ENCODE measurements at places on chromosomes 6 and 20. TPM values are rescaled to one million over a fixed set of nuclear protein-coding genes. Genes with fewer than 3 reads are reported as not detected.
A peak's percentile ranks its signal among the peaks of the same experiment; 100 is the strongest.

Gene MROH8
- total RNA-seq: 1.1 TPM

DNA sequence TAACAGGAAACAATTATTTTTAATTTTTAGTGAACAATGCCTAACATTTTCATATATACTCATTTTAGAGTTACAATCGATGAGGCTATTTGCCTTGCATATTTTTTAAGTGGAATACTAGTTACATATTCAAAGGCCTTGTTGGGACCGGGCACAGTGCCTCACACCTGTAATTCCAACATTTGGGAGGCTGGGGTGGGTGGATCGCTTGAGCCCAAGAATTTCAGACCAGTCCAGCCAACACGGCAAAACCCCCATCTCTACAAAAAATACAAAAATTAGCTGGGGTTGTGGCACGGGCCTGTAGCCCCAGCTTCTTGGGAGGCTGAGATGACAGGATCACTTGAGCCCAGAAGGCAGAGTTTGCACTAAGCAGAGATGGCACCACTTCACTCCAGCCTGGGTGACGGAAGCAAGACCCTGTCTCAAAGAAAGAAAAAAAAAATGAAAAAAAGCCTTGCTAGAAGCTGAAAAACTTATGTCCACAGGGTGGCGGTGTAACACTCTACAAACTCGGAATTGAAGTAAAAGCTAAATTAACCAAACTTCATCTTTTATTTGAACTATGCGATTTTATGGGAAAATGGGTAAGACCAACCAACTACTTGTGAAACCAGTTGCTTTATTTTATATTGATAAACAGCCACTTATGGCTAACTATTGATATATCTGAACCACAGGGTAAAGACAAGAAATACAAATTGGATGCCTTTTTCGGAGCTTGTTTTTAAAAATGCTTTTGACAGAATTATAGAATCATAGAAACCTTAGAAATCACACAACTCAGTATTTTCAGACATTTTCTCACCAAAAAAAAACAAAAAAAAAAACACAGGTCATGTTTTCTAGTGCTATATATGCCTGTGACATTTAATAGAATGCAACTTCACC, 24.1 kb upstream of the ROS1 start:
- peak; percentile 82 for DNase-seq

Gene MCM8
- total RNA-seq: 2.0 TPM

GRCh38 chr6:166718516-166718915, 91.5 kb upstream of the RPS6KA2 start:
- no peak for DNase-seq

Gene ARG1
- total RNA-seq: not detected

DNA sequence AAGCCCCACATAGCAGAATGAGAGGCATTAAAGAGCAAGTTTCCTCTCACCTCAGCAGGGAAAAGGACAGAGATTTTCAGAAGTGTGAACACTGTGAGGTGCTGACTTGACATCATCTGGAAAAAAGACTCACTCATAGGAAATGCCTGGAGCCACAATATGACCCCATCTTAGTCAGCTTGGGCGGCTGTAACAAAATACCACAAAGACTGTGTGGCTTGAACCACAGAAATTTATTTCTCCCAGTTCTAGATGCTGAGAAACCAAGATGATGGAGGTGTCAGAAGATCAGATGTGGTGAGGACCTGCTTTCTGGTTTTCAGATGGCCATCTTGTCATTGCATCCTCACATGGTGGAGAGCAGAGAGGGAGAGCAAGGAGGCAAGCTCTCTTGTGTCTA, 253.1 kb downstream of the ADGB start:
- DNase-seq: no peak

DNA sequence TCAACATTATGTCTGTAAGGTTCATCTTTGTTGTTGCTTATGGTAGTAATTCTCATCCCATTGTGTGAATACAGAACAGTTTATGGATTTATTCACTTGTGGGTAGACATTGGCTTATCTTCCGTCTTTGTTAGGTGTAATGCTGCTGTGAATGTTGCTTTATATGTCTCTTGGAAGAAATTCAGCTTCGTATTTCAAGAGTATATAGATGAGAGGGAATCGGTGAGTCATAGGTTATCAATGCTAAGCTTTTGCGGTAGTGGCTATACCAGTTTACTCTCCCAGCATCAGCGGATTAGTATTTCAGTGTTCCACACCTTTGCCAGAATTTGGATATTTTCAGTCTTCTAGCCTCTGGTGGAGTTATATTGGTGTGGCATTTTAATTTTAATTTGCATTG, 77.8 kb downstream of the ZFAND3 start:
- no peak for DNase-seq

DNA sequence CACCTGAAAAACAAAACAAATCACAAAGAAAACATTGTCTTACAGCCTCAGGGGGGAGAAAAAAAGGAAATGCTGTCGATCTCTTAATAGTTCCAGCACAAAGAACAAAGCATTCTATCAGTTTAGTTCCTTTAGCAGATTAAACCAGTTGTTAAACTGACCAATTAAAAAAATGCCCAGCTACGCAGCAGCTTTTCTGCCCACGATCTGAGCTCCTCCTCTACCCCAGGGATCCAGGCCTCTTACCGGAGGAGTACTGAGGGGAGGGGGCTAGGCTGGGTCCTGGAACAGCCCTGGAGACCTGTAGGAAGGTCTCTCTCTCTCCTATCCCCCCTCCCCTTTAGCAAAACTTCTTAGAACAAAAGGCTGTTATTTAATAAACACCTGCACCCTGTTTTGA, 13.4 kb downstream of the PTK7 start:
- DNase-seq: no peak

DNA sequence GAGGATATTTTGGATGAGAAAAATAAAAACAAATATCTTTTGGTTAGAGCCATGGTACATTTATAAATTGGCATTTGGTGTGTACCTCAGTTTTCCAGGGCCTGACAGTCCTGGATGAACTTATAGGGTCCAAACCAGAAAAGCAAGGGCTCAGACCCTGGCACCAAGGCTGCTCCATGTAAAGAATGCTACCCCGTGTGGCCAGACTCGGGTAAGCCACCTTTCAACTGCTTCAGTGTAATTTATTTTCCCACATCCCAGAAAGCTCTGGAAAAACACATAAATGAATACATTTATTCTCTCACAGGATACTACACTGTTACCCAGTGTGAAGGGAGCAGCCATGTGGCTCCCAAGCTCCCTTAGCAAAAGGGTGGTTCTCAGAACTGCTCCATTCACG, 13.8 kb downstream of the MRPL14 start:
- no peak for DNase-seq

DNA sequence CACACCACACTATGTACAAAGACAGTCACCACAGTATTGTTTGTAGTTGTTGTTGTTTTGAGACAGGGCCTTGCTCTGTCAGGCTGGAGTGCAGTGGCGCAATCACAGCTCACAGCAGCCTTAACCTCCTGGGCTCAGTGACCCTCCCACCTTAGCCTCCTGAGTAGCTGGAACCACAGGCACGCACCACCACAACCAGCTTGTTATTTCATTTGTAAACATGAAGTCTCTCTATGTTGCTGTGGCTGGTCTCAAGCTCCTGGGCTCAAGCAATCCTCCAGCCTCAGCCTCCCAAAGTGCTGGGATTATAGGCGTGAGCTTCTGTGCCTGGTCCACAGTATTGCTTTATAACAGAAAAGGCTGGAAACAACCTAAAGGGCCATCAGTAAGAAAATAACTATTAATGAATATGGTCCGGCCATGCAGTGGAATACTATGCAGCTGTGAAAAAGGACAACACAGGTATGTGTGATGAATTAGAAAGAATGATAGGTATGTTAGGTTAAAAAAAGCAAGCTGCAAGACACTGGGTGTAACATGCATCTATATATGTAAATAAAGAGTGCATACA, 30.0 kb upstream of the PTGIS start:
- no peak for DNase-seq

Gene SMPD2
- 23.9 TPM for total RNA-seq

Gene KAT14
- total RNA-seq: 7.8 TPM

- DNase-seq: no peak
Measured at GRCh38 chr6:15887491-15888461, 224.9 kb upstream of the DTNBP1 start.

Gene XKR7
- not detected for total RNA-seq

Gene HSPA1B
- 4.9 TPM for total RNA-seq

Gene SSTR4
- total RNA-seq: not detected

GRCh38 chr6:19052219-19052618, 665.1 kb downstream of the RNF144B start:
- DNase-seq: no peak

- DNase-seq: no peak
Measured at GRCh38 chr6:129203190-129203900, 320.4 kb downstream of the LAMA2 start.

Gene C20orf144
- total RNA-seq: 0.27 TPM

DNA sequence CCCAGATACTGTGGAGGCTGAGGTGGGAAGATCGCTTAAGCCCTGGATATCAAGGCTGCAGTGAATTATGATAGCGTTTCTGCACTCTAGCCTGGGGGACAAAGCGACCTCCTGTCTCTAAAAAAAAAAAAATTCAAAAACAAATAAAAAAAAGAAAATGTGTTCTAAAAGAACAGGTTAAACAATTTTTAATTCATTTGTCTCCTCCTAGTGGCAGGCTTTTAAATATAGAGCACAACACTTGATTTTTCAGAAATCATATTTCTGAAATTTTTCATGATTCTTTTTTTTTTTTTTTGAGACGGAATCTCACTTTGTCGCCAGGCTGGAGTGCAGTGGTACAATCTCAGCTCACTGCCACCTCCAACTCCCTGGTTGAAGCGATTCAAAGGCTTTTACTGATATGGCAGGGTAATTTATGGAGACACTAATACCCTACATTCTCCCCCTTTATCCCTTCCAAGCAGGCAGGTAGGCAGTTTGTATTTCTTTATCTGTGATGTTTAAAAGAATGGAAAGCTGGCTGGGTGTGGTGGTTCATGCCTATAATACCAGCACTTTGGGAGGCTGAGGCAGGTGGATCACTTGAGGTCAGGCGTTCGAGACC, 8.7 kb upstream of the GTF3C6 start:
- peak; percentile 64 for DNase-seq

Gene DNAH8
- not detected for total RNA-seq

- no peak for DNase-seq
Measured at GRCh38 chr6:140592877-140593276, 1218.4 kb upstream of the CITED2 start.

DNA sequence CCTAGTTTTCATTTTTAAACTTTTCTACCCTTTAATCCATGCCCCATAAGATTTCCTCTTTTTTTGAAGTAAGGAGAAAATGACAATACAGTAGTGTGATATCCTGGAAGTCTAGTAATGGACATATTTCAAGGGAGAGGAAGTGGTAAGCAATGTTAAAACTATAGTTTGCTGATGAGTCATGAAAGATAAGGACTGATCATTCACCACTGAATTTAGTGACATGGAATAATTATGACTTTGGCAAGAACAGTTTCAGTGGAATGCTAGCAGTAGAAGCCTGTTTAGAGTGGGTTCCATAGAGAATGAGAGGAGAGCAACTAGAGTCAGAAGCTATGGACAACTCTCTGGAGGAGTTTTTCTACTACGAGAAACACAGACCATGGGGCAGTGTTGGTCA, 24.9 kb upstream of the SLC2A12 start:
- no peak for DNase-seq

GRCh38 chr6:101069191-101069795, 188.2 kb upstream of the ASCC3 start:
- DNase-seq: no peak

GRCh38 chr20:58140787-58141425, 87.5 kb downstream of the ANKRD60 start:
- no peak for DNase-seq

DNA sequence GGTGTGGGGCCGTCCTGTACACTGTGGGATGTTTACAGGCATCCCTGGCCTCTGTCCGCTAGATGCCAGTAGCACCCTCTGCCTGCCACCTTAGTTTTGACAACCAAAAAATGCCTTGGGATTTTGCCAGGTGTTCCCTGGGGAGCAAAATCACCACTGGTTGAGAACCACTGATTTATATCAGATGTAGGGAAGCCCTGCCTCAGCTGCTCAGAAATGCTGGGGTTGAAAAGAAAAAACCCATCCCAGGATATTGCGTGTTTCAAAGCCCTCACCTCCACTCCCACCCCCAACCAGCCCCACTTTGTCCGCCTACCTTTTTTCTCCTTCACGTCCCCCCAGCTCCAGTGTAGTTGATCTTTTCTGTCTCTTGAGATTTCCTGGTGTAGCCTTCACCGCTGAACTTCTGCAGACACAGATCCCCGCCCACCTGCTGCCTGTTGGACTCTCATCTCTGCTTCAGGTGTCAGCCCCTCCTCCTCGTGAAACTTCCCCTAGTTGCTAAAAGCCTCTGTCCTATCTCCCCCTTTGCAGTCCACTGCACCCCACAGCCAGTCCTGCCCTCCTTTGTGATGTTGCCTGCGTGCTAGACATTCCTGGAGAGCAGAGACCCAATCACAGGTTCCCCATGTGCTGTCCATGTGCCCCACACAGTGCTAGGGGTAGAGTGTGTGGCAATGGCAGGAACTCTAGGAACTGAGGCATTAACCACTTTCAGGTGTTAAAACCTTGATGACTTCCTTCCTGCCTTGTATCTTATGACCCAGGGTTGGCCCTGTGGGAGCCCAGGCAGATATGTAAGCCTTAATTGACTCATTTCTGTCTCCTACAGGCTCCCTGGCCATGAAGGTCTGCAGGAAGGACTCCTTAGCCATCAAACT, 98.9 kb downstream of the TBC1D7 start:
- no peak for DNase-seq

DNA sequence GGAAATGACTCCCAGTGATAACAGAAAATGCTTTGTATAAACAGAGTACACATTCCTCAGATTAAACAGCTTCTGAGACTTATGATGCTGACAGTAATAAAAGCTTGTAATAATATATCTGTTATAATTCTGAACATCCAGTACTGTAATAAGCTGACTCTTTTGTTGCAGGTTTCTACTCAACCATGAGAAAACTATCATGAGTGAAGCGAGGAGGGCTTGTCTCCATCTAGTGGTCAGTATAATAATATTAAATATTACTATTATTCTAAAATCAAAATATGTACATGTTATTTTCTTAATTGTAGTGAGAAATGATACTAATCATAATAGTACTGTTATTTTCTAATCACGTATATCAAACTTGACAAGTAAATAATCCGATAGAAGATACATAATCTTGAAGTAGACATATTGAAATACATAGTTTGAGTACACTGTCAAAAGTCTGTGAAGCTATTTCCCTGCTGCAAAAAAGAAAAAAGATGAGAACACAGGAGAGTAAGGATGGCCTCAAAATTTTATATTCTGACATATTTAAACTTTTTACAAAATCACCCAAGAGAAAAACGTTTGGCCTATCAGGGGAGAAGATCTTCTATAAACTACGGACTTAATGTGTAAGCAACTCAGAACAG, 183.1 kb downstream of the MOXD1 start:
- no peak for DNase-seq

Data from CD8-positive, alpha-beta T cell (primary cell).